H1 (cell line): ENCODE measurements at places on chromosomes 6 and 20. TPM values are rescaled to one million over a fixed set of nuclear protein-coding genes. Genes with fewer than 3 reads are reported as not detected.
A peak's percentile ranks its signal among the peaks of the same experiment; 100 is the strongest.

- no peak for DNase-seq
Measured at GRCh38 chr6:136148051-136148450, 102.1 kb downstream of the MTFR2 start.

The XPO5 gene
- total RNA-seq = 95.7 and 101 TPM in 2 replicates

DNA sequence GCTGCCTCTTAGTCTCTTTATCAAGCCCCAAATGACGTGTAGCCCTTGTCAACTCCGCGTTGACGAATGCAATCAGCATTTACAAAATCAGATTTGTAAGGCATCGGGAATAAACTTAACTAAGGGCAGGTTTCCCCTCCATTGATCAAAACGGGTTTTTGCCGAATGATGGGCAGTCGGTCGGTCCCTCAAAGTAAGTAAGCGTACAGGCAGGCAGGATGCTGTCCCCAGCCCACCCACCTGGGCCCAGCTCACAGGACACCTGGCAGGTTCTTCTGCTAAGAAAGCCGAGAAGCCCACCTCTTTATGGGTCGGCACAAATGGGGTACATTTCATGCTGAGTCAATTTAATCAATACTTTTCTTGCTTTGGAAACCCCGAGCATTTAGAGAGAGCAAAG, 22.0 kb upstream of the MAFB start:
- DNase-seq = peak; percentile 39

DNA sequence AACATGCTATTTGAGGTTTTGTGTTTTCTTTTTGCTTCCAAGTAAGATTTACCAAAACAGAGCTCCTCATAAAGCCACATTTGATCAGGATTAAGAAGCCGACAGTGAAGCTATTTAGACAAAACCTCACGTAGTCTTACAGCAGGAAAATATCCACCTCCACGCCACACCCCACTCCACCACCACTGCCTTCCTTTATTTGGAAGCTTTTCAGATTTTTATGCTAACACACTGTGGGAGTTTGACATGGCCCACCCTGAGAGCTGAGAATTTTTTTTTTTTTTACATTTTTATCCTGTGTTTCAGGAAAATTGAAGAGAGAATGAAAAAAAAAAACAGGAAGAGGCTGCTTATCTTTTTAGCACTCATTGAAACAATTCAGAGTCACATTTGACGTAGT, 104.8 kb upstream of the MC3R start:
- no peak for DNase-seq

DNA sequence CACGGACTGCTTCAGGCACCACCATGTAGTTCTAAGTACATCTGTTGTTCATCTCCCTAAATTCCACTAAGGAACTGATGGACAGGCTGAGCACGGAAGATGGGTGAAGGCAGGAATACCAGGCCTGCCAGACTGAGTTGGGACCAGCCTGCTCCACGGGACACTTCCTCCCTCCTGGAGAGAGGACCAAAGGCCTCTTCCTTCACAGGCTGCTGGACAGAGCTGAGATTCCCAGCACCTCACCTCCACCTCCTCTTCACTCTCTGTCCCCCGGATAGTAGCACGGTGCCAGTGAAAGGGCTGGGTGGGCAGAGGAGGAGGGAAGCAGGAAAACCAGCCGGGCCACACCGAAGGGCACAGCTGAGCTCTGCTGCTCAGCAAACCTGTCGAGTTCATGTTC, 22.9 kb upstream of the TCFL5 start:
- no peak for DNase-seq

- DNase-seq = no peak
Measured at GRCh38 chr20:20785226-20785625, 72.8 kb upstream of the RALGAPA2 start.
